ENCODE measurements at places on chromosomes 7 and 10. TPM values are rescaled to one million over a fixed set of nuclear protein-coding genes. Genes with fewer than 3 reads are reported as not detected.

GNAT3 gene
- total RNA-seq, result not detected

GRCh38 chr10:52499281-52499680 lies 185.2 kb downstream of the DKK1 start:
- no peak for DNase-seq

GRCh38 chr7:153354071-153354470 lies 594.5 kb downstream of the ACTR3B start:
- no peak for DNase-seq

DNA sequence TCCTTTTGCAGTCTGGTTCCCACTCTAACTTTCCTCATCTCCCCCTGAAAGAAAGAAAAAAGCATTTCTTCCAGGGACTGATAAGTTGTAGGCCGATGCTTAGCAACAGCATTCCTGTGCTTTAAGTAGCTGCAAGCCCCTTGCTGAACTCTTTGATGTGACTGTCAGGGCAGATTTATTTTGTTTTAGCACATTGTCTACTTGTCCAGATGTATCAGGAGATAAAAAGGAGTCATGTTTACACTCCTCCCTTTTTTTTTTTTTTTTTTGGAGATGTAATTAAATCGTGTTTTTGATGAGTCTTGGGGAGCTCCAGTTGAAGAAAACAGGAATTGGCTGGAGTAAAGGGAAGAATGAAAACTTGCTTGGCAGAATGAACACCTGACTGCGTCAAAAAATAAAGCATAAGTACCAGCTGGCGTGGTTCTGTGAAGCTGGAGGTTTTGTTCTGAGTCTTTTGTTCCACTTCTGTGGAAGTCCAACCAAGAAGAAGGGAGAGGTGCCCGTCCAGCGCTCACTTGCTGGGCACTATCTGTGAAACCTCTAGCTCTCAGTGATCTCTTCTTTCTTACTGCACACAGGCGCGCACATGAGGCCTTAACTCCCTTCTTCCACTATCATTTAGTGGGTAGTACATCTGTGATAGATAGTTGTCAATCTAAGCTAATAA lies 871.7 kb downstream of the LRMDA start:
- no peak for DNase-seq

DNA sequence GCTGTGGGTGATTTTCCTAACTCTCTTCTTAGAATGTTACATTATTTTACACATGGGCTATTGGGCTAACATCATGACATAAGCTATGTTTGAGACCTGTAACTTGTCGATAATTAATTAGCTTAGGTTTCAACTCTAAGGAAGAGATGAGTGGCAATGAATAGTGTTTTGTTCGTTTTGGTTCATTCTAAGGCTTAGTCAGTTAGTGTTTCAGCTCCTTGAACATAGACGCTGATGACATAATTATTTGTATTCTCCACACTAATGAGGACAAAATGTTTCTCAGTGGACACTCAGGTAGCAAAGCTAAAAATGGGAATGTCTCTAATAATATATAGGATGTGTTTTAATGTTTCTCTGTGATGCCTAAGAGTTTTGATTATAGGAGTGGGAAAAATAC lies 401.9 kb downstream of the GATA3 start:
- DNase-seq, result no peak

- DNase-seq, result no peak
Observed at GRCh38 chr7:120421151-120421651, 148.2 kb downstream of the KCND2 start.

TAS2R4 gene
- 1.2 TPM for total RNA-seq

GRCh38 chr7:81075150-81075549 lies 156.3 kb upstream of the SEMA3C start:
- DNase-seq, result no peak

DNA sequence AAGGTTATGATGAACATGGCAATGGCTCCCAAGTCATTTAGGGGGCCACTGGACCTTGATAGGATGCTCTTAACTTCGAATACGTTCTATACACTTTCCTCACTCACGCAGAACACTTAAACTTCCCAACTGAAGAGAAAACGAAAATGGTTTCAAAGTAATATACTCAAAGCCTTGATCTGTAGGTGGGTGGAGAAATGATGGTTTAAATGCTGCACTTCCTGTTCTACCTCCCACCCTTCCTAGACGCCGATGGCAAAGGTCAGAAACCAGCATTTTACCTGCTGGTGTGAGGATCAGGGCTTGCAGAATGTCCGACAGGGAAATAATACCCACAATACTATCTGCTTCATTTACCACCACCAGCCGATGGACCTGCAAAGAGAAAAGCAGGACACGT lies 40.5 kb upstream of the RHEB start:
- no peak for DNase-seq

KIF20B gene
- total RNA-seq, result 95.2 TPM

DNA sequence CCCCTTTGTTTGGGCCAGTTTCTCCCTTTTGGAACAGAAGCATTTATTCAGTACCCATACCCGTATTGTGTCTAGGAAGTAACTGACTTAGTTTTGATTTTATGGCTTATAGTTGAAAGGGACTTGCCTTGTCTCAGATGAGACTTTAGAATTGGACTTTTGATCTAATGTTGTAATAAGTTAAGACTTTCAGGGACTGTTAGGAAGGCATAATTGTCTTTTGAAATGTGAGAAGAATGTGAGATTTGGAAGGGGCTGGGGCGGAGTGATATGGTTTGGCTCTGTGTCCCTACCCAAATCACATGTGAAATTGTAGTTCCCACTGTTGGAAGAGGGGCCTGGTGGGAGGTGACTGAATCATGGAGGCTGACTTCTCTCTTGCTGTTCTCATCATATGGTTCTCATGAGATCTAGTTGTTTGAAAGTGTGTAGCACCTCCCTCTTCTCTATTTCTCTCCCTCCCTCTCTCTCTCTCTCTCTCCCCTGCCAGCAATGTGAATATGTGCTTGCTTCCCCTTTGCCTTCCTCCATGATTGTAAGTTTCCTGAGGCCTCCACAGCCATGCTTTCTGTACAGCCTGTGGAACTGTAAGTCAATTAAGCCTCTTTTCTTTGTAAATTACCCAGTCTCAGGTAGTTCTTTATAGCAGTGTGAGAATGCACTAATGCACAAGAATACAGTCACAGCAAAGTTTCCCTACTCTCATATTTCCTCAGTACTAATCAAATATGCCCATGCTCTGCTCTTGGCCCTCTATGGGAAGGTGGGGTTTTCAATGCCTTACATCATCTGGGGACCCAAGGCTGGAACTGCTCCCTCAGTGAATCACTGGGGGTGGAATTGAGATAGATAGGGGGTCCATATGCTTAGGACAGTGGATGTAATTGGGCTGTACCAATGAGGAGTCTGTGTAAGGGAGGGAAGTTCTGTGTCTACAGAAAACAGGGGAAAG lies 17.2 kb upstream of the AKR1C1 start:
- DNase-seq, result no peak
